ENCODE measurements at places on chromosomes 3 and 15.
A peak's percentile ranks its signal among the peaks of the same experiment; 100 is the strongest.

- DNase-seq, result no peak
These were observed 5.8 kb upstream of the PLOD2 start for GRCh38 chr3:146166826-146167225.

DNA sequence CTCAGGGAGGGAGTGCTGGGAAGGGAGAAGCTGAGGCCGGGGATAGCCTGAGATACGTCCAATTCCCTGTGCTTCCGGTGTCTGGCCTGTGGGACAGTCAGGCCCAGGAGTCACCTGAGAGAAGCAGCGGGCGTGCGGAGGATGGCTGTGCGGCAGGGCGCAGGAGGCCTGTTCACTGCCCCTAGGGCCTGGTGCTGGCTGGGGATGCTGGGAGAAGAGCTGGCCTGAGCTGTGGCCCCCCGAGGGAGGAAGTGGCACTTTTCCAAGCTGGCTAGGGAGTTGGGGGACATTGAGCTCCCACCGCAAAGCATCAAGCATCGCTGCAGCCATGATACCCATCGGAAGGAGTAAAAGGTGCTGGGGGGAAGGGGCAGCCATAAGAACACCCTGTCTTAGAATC, 108.8 kb downstream of the CHST2 start:
- DNase-seq, result no peak

DNA sequence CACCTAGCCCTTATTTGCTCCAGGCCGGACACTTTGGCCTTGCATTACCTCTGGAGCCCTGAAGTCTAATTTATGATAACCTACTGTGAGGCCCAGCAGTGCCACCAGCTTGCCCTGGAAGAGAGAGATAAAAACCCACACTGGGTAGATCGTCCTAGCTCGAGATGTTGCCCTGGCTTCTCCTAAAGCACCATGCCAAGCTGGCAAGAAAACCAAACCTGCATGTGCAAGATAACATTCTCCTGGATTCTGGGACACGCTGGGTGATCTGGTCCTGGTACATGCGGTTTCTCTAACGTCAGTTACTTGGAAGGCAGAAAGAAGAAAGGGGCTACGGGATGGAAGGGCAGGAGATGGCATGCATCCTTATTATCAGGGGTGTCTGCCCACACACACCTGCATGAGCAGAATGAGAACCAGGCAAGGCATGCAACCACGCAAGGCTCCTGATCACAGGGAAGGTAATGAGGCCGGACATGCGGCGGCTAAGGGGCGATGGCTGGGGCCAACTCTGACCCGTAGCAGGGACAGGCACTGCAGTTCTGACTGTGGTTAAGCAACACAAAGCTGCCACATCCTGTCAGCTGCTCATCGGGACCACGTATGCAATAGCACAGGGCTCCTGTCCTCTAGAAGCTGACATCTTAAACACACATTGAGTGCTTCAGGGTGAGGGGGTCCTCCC, 73.0 kb downstream of the OXNAD1 start:
- no peak for DNase-seq

GRCh38 chr3:54665016-54665600, 262.8 kb downstream of the LRTM1 start:
- no peak for DNase-seq

DNA sequence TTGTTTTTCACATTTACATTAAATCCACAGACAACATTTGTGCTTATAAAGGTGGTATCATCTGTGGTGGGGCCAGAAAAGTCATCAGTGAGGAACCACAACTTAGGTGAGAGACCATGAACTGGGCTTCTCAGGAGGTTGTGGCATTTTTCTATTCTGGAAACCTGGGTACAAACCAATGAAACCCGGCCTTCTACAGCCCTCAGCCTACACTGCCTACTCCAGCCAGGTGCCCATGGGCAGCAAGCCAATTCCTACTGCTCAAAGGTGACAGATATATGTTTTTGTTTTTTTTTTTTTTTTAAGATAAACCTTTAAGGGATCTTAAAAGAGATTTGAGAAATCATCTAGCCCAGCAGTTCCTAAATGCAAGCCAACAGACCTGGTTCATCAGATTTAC, 20.3 kb downstream of the SPG21 start:
- DNase-seq, result no peak

DNA sequence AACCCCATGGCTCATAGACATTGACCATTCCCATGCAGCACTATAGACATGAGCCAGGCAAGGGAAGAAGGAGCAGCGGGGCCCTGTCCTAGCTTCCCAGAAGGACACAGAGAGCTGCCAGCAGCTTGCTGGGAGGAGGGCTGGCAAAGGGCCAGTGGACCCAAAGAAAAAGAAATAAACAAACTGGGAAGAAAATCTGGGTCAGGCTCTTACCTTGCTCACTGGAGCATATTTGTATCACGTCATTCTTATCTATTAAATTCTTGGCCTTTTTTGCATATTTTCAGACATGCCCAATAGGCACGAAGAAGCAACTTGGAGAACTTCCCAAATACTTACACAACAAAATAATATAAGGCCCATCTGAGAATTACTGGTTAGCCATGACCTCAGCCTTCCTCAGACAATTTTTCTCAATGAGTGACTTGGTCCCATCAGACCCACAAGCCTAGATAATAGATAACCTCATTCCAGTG, 28.4 kb downstream of the RASGRP1 start:
- no peak for DNase-seq

DNA sequence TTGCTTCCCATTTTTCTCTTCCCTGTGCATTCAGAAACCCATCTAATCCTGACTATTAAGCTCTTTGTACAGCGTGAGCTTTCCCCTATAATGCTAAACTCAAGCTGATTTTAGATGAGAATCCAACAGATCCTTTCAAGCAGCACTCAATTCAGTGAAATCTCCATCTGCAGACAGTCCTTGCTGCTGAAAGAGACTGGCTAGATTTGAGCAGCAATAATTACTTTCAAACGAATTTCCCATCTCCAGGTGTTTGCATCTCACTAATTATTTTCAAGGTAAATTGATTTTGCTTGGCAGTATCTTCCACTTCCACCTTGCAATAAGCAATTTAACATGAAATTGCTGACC, 49.5 kb upstream of the SLC7A14 start:
- DNase-seq, result no peak

- DNase-seq, result no peak
These were observed 464.5 kb upstream of the TGFBR2 start for GRCh38 chr3:30141927-30142326.

DNA sequence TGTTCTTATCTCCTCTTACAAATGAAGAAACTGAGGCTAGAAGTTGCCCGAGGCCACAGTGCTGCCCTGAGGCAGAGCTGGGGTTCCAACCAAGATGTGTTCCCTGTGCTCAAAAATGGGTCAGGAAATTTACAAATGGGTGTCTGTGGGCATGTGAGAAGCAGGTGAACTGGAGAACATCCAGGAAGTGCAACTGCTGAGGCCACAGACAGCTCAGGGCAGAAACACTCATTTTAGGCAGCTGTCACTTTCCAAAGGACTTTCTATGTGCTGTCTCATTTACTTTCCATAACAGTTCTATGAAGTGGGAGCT, 47.2 kb upstream of the ATP2B2 start:
- DNase-seq, result no peak

GRCh38 chr3:41581700-41582099, 380.2 kb downstream of the ULK4 start:
- DNase-seq, result no peak

DNA sequence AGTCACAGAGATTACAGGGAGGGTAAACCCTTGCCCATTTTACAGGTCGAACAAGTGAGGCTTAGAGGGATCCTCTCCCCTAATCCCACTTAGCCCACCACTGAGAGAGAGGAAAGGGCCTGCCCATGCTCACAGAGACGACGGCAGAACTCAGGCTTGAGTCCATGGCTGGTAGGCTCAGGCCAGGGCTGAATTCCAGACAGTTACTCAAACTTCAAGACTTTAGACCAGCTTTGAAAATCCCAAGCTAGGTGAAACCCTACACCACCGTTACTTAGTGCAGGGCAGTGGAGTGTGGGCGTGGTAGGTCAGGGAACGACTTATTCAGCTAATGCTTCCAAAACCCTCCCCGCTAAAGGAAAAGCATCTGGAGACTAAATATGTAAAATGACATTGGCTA, 16.4 kb downstream of the GRIP2 start:
- no peak for DNase-seq

DNA sequence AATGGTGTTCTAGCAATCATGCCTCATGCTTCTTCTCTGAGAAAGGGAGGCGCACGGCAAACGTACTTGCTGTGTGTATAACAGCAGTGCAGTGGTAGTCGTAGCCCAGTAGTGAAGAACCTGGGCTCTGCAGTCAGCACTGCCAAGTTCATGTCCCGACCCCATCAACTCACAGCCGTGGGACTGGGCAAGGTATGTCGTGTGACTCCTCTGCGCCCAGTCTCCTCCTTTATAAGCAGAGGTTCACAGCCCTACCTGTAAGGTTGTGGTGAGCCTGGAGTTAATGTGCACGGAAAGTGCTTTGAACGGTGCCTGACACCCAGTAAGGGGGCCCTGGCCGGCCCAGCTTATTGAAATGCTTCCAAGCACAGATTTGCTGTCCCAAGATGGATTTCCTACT, 26.6 kb downstream of the EHD4 start:
- no peak for DNase-seq

DNA sequence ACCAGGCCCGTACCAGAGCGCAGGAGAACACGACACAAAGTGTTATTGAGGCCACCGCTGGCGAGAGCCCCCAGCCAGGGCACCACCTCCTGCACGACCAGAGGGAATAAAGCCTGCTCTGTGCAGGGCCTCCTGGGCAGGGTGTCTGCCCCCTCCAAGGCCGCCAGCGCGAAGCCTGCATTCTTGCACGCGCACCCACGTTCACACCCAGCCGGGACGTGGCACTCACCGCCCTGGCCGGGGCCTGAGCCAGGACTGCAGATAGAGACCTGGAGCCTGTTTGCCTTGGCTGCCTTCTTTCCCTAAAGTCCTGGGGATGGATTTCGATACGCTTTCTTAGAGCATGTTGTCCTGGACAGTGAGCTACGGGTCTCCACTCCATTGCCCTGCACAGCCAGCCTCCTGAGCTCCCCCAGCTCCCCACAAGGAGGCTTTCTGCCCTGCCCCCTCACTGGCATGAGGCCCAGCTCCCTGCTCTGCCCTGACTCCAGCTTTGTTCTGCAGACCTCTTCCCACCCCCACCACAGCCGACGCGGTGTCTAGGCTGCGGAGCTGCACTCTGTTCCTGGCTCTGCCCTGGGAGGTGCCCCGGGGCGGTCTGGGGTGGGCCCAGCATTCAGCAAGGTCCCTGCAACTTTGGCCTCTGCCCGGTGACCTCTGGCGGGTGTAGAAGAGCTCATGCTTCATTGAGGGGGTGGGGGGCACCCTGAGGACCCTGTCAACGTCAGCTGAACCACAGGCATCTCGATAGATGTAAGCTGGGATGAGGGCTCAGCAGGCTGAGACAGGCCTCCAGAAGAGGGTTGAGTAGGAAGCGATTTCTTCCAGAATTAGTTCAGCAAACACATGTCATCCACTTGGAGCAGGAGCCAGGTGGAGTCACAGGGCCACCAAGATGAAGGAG, 145.0 kb downstream of the LRRK1 start:
- DNase-seq, result no peak

GRCh38 chr3:122513386-122514122, 1.2 kb downstream of the KPNA1 start:
- DNase-seq, result no peak

- no peak for DNase-seq
These were observed 116.7 kb downstream of the NUP210 start for GRCh38 chr3:13303410-13303809.

GRCh38 chr15:76330080-76330680, 6.4 kb upstream of the ISL2 start:
- DNase-seq, result peak; percentile 70

GRCh38 chr3:13079510-13079909, 6.3 kb upstream of the IQSEC1 start:
- no peak for DNase-seq

DNA sequence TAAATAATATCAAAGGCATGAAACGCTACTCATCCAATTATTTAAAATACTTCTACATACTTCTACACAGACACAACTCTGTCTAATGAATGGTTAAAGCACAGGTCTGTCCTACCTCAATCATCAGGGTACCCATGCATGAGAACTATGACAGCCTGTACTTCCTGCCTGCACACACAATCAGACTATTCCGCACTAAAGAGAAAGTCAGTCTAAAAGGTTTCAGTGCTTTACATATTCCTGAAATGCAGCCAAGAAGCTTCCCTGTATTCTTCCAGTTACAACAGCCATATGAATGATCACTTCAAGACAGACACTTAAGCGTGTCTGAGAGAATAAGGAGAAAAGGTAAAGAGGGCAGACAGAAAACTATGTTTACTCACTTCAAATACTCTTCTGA, 58.8 kb downstream of the TUBGCP4 start:
- DNase-seq, result no peak

- no peak for DNase-seq
These were observed 71.4 kb downstream of the SPSB4 start for GRCh38 chr3:141122455-141123030.

DNA sequence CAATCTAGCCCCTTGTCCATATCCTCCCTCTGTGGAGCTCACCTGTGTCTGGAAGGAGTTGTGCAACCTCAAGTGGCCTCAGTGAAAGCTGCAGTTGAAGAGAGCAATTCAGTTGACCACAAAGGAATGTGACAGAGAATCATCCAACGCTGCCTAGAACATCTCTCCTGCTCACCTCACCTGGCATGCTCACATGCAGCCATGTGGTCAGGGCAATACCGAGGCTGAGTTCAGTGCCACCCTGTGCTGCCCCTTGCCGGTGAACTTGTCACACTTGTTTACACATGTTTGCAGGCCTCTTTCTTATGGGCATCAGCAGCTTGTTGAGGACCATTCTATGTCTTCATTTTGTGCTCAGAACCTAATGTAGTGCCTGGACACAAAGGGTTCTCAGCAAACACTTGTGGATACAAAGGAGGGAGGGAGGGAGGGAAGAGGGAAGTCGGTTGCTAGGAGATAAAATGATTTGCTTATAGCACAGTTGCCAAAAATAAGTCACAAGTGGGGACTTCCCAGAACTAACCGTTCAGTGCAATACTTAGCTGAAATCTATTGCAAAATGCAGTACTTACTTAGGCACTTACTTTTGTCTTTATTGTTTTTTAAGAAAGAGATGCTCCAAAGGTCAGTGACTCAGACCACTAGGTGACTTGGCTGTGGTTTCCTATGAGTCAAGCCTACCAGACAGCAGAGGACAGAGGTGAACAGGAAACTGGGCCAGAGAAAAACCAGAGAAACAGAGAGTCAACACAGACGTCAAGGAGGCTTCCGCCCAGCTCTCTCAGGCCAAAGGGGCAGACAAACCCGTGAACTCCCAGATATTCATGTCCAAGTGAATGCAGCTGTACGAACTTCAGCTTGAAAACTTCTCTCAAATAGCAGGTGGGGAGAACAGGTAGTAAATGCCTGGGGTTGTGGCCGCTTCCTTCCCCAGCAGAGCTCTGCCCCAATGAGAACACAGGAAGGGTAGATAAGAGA, 227.8 kb upstream of the CTNNB1 start:
- DNase-seq, result peak; percentile 63

- DNase-seq, result no peak
These were observed 81.8 kb downstream of the TP63 start for GRCh38 chr3:189712906-189713483.

- peak; percentile 70 for DNase-seq
These were observed 16.9 kb upstream of the SEMA4B start for GRCh38 chr15:90184119-90184785.

- peak; percentile 48 for DNase-seq
These were observed 8.9 kb downstream of the CISH start for GRCh38 chr3:50602595-50603191.
